ENCODE measurements at places on chromosomes 16 and 17.

DNA sequence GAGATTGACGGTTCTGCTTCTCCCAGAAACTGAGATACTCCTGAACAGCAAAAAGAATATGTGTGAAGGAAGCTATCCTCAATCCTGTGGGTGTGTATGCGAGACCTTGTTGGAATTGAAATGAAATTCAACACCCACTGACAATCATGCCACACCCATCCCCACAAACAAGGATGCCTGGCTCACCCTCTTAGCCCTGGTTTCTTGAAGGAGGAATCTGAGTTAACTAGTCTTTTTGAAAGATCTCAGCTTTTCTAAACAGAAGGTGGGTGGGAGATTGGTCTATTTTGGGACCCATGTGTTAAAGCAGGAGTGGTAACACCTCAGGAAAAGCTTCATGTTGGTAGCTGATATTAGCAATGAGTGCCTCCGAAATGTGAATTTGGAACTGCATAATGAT, 1244.5 kb downstream of the CDH11 start:
- DNase-seq = no peak

DNA sequence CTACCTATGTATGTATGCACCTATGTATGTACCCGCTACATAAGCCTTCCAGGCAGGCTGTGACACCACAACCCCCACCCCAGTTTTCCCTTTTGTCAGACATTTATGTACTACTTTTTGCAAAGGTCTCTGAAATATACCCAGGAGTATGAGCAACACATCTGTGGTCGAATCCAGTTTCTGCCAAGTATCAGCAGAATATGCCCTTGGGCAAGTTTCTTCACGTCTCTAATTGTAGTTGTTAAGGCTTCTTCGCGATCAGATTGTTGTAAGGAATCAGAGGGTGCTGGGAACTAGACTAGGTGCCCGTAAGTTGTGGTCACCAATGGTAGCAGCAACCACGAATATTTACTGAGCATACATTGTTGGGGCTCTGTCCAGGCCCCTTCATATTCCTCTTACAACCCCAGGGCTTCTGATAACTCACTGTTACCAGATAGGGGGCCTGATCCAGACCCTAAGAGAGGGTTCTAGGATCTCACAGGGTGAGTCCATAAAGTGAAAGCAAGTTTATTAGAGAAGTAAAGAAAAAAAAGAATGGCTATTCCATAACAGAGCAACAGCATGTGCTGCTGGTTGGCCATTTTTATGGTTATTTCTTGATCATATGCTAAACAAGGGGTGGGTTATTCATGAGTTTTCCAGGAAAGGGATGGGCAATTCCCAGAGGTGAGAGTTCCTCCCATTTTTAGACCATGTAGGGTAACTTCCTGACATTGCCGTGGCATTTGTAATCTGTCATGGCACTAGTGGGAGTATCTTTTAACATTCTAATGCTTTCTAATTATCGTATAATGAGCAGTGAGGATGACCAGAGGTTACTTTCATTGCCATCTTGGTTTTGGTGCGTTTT, 16.6 kb downstream of the NUDT7 start:
- DNase-seq = no peak

GRCh38 chr17:36105781-36106492, 2.3 kb downstream of the CCL4 start:
- no peak for DNase-seq

DNA sequence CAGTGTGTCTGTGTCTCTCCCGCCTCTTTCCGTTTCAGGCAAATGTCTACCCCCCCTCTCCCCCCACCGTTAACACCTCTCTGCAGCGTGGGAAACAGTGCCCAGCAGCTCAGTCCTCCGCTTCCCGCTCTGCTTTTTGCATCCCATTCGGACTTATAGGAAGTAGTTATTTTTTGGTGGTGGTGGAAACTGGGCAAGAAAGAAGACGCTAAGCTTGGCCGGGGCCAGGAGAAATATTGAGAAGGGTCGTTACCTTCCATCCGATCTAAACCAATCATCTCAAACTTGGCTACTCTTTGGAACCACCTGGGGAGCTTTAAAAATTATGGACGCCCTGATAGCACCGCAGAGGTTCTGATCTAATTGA, 499 bp upstream of the HLF start:
- DNase-seq = no peak

- no peak for DNase-seq
Measured at GRCh38 chr16:67539691-67540635, 11.3 kb downstream of the RIPOR1 start.

- no peak for DNase-seq
Measured at GRCh38 chr16:81612351-81613163, 166.5 kb upstream of the PLCG2 start.

DNA sequence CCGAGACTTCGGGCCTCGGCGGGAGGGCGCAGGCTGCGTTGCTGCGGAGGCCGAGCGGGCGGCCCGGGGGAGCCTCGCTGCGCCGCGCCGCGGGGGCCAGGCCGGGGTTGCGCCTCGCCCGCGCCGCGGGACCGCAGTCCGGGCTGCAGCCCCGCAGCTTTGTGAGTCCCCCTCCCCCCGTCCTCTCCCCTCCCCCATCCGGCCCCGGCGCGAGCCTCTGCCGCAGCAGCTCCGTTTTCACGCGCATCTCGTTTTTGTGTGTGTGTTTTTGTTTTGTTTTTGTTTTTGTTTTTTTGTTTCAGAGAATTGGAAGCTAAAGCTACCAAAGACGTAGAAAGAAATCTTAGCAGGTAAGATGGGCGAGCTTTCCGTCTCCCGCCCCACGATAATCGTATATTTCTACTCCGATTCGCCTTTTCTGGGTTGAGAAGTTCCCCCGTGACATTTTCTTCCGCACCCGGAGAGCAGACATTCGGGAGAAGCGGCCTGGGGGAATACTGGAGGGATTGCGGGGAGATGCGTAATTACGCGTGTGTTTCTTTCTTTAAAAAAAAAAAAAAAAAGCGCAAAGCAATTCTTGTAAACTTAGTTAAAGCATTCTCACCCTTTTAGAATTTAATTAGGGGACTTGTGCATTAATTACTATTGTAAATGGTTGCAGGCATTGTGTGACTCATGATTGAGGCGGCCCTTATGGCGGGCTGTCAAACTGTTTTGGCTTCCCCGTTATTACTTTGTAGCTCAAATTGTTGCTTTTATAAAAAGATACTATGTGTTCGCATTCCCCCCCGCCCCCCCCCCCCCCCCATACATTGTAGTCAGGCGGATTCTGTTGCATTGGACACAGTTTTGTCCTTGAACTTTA, 732 bp downstream of the TNRC6A start:
- no peak for DNase-seq

DNA sequence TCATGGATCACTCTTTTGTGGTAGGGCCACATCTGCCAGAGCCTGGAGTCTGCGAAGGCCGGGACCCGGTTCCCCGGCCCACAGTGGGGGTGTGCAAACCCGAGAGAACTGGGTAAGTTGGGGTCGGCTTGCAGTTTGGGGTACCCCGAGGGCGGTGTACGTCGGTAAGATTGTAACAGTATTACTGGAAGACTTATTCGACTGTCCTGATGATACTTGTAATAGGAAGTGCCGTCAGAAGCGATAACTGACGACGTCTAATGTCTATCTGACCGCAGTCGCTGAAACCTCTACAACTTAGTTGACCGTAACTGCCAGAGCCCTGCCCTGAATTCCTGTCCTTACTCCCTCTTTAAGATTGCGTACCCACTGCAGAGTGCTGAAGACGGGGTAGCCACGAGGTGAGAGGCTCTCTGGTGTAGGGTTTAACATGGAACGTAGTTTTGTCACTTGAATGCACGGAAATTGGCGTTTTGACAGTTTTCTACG, 24.0 kb downstream of the TRPV2 start:
- no peak for DNase-seq

DNA sequence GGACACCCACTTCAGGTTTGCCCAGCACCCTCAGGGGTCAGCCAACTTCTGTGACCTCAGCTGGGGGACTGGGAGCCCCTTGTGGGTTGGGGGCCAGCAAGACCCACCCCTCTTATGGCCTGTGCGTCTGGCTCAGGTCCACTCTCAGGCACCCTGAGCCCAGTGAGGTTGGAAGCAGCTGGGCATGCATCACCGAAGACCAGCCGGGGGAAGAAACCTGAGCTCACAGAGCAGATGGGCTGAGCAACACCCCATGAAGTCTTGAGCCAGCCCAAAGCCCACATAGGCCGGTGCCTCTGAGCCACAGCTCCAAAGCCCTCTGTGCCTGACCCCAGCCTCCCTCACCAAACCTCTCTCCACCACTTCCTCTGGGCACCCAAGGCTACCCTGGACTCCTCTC, 166.7 kb downstream of the RBFOX3 start:
- DNase-seq = no peak

DNA sequence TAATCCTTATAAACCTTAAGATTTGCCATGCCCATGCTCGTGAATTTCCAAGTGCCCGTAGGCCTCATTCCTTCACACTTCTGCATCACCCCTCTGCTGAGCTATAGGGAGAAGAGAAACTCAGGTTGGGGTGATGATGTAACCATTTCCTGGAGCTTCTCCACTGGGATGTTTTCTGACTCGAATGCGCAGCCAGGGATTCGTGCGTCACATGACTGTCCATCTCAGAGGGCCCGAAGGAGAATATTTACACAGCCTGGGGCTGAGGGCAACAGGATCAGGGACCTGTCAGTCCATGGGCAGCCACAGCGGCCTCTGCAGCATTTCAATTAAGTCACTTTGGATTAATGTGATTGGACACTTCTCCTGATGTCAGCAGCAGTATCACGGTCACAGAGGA, 8.7 kb downstream of the GSG1L2 start:
- DNase-seq = no peak

DNA sequence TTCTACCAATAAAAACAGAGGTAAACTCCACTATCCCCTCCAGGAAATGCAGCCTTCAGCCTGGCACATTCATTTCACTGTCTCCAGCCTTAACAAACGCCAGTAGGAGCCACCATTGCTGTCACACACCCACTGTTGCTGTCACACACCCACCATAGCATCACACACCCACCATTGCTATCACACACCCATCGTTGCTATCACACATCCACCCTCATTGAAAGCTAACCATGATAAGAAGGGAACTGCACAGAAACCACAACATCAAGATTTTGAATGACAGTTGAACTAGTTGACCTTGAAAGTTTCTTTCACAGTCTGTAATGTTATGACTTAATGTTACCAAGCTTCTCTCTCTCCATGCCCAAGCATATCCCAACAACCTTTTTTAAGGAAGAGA, 38.1 kb downstream of the SHCBP1 start:
- no peak for DNase-seq

GRCh38 chr16:65117811-65118448, 3.9 kb downstream of the CDH11 start:
- DNase-seq = no peak

DNA sequence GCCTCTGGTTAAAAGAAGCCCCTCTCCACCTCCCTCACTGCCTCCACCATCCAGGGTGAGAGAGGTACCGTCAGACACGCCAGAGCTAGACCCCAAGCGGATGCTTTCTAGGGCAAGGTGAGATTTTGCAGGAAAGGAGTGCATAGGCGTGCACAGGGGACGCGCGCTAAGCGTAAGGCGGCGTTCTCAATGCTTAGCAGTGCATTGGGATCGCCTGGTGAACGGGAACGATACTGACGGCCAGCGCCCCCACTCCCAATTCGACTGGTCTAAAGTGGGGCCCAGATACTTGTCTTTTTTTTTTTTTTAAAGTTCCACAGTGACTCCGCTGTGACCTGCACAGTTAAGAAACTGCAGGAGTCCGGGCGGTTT, 57.9 kb upstream of the CREBBP start:
- no peak for DNase-seq

GRCh38 chr16:75074920-75075687, 41.5 kb downstream of the LDHD start:
- peak; percentile 61 for DNase-seq

- DNase-seq = no peak
Measured at GRCh38 chr16:68676113-68676860, 31.2 kb downstream of the CDH3 start.

GRCh38 chr17:73582359-73582758, 61.9 kb downstream of the SDK2 start:
- DNase-seq = no peak

GRCh38 chr16:9458816-9459215, 367.4 kb downstream of the HAPSTR1 start:
- DNase-seq = no peak

GRCh38 chr17:17818088-17818526, 18.7 kb downstream of the SREBF1 start:
- no peak for DNase-seq

DNA sequence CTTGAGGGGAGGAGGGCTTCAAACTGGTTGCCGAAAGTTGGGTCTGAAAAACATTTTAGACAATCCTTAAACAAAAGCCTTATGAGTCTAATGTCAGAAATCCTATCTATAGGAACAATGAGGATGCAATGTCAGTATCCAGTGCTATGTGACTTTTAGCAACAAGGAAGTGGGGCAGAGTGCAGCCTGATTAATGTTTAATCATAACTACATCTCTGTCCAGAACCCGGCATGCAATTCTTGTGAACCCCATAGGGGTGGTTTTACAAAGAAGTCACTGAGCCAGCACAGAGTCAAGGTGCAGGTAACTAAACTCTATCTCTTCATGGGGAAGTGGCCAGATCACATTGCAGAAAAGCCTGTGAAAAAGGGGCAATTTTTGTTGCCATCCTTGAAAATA, 267.5 kb downstream of the HS3ST4 start:
- DNase-seq = no peak
